ENCODE measurements at places on chromosomes 12 and 14. TPM values are rescaled to one million over a fixed set of nuclear protein-coding genes. Genes with fewer than 3 reads are reported as not detected.
A peak's percentile ranks its signal among the peaks of the same experiment; 100 is the strongest.

PLEK2 gene
- polyA plus RNA-seq, result 11.4 TPM

OR4L1 gene
- not detected for polyA plus RNA-seq

P2RX2 gene
- 0.37 TPM for polyA plus RNA-seq

PPP4R4 gene
- not detected for polyA plus RNA-seq

LALBA gene
- polyA plus RNA-seq, result not detected

APOLD1 gene
- 4.5 TPM for polyA plus RNA-seq

NANOG gene
- polyA plus RNA-seq, result not detected

CAPZA3 gene
- 0.88 TPM for polyA plus RNA-seq

MOK gene
- polyA plus RNA-seq, result 20.4 TPM

TXNDC16 gene
- 2.6 TPM for polyA plus RNA-seq

GALNT16 gene
- 15.2 TPM for polyA plus RNA-seq

CCDC175 gene
- not detected for polyA plus RNA-seq

PTHLH gene
- not detected for polyA plus RNA-seq

GRCh38 chr12:48296586-48297282, 54.0 kb downstream of the ZNF641 start:
- peak; percentile 80 for DNase-seq

- DNase-seq, result no peak
These were observed 18.8 kb downstream of the GNG2 start for GRCh38 chr14:51879170-51879569.

GRCh38 chr12:22860926-22861325, 236.0 kb downstream of the ETNK1 start:
- DNase-seq, result no peak

DNA sequence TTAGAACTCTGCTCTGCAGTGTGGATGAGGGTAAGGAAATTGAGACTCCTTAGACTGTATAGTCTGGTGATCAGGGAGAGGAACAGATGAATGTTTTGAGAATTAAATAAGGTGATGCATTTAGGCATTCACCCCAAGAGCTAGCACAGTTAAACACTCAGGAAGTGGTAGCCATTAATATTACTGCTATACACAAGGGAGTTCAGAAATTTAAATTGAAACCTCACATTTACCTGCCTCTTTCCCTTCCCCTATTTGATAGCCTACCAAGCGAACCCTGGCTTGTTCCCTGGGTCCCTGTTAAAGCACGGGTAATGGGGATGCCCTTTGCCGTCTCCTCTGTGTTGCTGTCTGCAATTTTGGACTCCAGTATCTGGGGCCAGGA, 18.2 kb downstream of the WNT5B start:
- DNase-seq, result no peak

DNA sequence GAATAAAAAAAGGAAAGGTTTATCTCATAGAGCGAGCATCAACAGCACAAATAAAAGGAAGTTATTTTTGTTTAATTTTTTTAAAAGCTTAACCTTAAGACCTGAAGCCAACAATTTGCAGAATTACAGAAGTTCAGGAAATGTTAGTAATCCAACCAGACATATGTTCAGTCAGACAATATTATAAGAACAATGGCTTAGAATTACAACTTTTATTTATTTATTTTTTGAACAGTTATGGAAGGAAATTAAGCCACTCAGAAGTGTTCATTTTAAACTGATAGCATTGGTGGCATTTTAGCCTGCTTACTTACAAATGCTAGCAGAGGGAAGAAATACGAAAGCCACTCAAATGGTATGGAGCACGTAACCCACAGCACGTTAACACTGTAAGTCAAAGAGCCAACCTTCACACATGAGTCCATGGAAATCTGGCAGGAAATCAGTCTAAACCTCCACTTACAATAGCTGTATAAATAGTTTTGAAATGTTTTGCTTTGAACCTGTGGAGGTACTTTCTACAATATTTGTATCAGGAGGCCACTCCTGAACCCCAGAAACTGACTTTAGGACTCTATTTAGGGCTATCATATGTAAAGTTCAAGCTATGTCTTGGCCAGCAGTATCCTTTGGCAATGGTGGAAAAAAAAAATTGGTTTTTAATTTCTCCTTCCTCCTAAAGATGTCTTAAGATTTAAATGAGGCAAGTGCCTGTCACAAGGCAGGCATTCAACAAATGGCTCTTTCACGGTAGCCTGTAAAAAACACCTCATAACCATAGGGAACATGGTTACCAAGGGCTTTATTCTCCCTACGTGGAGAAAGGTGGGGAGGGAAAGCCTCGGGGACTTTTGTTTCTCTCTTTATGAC, 102.3 kb downstream of the ITPR2 start:
- no peak for DNase-seq

- no peak for DNase-seq
These were observed 8.0 kb downstream of the DUSP6 start for GRCh38 chr12:89344043-89344861.

- peak; percentile 96 for DNase-seq
These were observed 9.3 kb upstream of the HDAC7 start for GRCh38 chr12:47828976-47829482.

- no peak for DNase-seq
These were observed 1.5 kb upstream of the HCAR1 start for GRCh38 chr12:122732170-122732569.

- DNase-seq, result no peak
These were observed 188.9 kb downstream of the ETV6 start for GRCh38 chr12:11838403-11838802.

DNA sequence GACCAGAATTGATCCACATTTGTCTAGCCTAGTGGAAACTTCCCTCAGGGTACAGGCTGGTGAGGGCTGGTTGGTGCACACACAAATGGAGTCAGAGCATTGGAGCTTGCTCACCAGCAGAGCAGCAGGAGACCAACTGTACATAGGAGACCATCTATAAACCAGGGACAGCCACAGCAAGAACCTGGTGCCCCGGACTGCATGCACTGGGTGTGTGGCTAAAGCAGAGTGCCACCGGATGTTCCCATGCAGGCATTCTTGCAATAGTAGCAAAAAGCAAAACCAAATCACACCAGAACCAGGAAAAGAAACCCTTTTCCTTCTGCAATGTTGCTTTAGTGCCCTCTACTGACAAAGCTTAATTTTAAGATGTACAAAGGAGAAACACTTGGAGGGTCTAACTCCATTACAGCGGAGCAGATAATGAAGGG, 136.4 kb downstream of the MDGA2 start:
- peak; percentile 14 for DNase-seq

- no peak for DNase-seq
These were observed 398.8 kb downstream of the PRKD1 start for GRCh38 chr14:29528889-29529288.

DNA sequence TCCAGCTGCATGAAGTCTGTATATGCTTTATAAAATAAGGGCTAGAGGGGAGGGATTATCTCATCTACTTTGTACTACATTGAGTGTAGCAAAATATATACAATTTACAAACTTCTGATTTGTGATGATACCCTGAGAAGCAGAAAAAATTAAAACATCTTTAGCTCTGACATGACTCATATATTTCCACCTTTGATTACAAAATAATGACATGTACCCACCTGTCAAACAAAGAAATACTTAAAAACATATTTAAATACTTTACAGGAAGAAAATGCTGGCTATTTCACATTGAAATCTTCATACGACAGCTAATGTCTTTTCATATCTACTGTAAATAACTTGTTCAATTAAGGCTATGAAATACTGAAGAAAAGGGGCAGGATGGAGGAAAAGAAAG, 3.3 kb downstream of the GPR135 start:
- DNase-seq, result no peak

- DNase-seq, result no peak
These were observed 15.8 kb downstream of the DTD2 start for GRCh38 chr14:31441273-31442111.

DNA sequence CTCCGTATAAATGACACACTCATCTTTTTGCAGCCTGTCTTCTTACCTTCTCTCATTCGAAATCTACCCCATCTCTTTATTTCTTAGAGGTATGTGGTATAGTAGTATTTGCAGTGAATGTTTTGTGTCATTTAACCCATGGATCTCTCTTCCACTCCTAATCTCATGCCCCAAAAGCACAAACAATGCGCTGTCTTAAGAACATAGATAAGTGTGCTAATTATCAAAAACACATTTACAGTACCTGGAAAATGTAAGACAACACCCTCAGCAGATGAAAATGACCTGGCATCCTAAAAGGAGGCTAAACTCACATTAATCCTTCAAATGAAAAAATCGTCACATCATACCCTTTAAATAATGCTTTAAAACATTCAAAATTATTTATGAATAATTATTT, 10.7 kb downstream of the USP15 start:
- no peak for DNase-seq

GRCh38 chr14:21136024-21136423, 19.8 kb downstream of the OR5AU1 start:
- DNase-seq, result no peak

GRCh38 chr14:30417121-30417520, 141.8 kb upstream of the G2E3 start:
- no peak for DNase-seq

- no peak for DNase-seq
These were observed 14.2 kb upstream of the FZD10 start for GRCh38 chr12:130147875-130148596.

GRCh38 chr14:33747749-33748148, 203.1 kb downstream of the EGLN3 start:
- no peak for DNase-seq

GRCh38 chr12:46153268-46153872, 115.5 kb downstream of the SLC38A1 start:
- peak; percentile 35 for DNase-seq

DNA sequence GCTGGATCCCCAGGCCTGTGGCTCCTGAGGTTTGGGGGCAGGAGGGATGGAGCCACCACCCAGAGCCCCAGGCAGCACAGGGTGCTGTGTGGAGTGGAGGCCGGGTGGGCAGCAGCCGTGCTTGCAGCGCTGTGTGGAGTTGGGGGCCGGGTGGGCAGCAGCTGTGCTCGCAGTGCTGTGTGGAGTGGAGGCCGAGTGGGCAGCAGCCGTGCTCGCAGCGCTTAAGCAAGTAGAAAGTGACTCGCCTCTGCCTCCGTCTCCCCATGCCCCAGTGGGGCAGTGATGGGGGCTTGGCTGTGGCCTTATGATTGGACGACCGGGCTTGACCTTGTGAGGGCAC, 10.3 kb downstream of the CEP170B start:
- no peak for DNase-seq

DNA sequence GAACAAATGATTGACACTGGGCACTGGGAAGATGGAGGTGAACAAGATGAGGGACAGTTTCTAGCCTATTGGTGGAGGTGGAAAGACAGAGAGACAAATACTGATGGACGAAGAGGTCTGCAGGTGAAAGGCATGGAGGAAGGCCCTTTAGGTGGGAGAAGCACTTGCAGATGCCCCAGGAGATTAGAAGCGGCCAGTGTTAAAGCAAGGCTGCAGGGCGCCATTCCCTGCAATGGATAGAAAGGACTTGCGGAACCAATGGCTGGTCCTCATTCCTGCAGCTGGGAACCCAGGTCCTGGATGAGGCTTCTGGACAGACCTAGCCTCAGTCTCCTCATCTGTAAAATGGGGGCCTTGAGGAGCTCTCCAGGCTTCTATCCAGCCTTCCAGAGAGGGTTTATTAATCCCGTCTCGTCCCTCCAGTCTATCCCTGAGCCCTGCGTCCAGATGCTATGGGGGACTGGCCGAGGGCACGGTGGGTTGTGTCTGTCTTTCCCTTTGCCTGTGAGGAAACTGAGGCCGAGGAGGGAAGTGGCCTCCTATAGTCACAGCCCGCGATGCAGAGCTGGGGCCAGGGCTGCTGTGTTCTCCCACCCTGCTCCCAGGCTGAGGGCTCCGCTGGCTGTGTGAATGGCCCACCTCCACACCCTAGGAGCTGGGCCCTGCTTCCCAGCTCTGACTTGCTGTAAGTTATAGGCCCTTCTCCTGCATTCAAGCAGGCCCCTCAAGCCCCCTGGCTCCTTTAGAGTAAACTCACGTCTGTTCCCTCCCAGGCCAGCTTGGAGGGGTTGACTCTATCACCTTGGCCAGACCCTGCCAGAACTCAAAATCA, 33.0 kb downstream of the CYP46A1 start:
- DNase-seq, result no peak

- no peak for DNase-seq
These were observed 122.2 kb downstream of the APAF1 start for GRCh38 chr12:98767248-98767647.

DNA sequence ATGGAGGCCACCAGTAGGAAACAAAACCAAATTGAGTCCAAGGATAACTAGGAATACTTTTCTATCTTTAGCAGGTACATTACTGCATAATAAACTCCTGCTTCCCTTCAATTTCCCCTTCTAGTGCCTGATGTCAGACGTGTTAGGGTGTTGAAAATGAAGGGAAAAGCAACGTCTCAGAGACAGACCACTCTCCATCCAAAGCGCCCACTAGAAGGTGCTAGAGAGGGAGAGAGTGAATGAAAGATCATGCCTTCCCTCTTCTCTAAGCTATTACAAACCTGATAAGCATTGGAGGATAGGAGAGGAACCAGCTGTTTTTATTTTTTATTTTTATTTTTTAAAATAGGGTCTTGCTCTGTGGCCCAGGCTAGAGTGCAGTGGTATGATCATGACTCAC, 64.1 kb downstream of the ZNF641 start:
- DNase-seq, result no peak

DNA sequence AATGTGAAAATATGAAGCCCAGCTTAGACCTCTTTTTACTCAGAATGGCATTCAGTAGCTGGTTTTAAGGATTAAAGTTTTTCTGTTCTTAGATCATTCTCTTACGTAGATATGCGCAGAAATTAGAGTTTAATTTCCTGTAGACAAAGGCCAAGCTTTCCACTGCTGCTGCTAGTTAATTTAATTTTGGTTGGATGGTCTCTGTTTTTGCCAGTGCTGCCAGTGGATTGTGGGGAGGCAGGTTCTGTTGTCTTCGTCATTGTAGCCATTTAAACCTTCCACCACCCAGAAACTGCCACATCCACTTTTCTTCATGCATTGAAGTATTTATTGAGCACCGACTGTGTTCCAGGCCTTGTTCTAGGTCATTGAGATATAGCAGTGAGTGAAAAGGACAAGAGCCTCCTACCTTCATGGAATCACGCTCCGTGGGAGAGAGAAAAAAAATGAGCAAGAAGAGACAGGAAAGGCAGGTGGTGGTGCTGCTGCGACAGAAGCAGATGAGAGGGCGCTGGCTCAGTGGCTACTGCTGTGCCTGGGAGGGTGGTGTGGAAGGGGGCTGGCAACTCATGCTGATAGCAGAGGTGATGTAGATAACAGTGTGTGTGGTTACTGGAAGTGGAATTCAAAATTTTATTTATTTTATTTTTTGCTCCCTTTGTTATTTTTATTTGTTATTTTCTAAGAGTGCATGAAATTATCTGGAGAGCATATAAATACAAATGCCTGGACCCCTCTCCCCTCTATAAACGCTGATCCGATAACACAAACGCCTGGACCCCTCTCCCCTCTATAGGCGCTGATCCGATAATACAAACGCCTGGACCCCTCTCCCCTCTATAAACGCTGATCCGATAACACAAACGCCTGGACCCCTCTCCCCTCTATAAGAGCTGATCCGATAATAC, 33.3 kb downstream of the DYNC1H1 start:
- DNase-seq, result no peak

Data from kidney (tissue), 22 donors.